ENCODE measurements at places on chromosomes 16 and 17.

DNA sequence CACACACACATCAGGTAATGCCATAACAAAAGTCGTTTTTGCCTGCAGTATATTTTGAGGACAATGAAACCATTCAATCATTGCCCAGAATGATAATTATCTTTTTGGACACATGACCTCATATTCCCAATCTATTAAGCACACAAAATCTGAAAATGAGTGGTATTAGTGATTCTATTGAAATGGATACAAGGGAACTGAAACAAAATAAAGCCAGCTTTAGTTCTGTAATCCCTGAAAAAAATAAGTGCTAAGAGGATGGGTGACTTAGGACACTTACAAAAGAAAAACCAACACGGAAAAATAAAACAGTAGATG is 128.3 kb upstream of the MAF start:
- DNase-seq: no peak

DNA sequence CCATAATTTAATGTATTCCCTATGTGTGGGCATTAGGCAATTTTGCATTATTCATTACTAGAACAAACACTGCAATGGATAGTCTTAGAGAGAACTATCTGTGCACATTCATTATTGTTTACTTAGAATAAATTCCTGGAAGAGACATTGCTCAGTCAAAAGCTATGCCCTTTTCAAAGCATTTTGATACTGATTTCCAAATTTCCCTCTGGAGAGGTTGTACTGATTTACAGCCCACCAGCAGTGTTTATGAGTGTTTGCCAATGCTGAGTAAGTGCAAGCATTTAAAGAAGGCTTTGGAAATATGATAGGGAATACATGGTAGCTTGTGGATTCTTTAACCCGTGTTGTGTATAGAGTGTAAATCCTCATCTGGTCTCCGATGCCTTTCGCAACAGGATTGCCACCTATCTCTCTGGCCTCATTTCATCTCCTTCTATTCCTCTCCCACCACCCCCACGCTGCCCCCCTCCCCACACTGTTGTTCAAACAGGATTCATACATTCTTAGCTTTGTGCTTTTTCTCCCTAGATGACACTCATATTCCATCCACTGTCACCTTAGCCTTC is 33.4 kb upstream of the MMD start:
- DNase-seq: no peak

DNA sequence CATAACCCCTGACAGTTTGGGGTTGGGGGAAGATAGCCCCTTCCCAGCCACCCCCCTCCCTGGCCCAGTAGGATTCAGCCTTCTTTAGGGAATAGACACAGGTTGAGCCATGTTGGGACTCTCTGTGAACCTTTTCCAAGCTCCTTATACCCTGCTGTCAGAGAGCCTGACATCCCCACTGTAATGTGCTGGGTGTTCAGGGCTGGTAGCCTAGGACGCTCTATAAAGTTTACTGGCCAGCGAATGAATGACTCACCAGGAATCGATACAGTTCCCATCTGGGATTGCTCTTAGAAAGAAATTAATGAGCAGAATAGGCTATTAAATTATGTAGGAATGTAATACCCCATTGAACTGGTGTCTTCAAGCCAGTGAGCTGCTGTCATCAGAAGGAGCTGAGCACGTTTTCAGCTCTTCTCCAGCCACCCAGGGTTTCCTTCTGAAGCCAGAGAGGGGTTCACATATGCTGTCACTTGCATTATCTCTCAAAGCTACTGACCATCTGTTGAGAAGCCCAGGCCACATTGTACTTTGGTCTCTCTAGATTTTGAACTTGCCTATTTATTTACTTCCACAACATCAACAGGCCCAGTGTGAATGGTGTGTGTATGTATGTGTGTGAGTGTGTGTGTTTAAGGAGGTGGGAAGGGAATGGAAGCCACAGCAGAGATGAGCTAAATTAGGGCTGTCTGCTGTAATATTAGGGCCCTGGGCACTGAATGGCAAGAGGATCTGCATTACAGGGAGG is 64.9 kb downstream of the SPACA3 start:
- no peak for DNase-seq

DNA sequence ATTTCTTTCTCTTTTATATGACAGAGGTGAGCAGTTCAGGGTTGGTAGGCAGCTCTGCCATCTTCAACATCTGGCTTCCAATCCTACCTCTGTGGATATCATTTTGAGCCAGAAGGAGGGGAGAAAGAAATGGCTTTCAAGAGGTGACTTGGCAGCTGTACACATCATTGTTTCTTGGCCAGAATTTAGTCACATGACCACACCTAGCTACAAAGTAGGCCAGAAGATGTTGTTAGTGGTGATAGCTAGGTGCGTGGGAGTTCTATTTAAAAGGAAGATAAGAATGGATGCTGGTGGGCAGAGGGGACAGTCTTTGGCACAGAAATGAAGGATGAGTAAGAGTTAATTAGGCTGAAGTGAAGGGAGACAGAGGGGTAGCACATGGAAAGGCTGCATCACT is 29.2 kb upstream of the MPHOSPH6 start:
- DNase-seq: no peak

DNA sequence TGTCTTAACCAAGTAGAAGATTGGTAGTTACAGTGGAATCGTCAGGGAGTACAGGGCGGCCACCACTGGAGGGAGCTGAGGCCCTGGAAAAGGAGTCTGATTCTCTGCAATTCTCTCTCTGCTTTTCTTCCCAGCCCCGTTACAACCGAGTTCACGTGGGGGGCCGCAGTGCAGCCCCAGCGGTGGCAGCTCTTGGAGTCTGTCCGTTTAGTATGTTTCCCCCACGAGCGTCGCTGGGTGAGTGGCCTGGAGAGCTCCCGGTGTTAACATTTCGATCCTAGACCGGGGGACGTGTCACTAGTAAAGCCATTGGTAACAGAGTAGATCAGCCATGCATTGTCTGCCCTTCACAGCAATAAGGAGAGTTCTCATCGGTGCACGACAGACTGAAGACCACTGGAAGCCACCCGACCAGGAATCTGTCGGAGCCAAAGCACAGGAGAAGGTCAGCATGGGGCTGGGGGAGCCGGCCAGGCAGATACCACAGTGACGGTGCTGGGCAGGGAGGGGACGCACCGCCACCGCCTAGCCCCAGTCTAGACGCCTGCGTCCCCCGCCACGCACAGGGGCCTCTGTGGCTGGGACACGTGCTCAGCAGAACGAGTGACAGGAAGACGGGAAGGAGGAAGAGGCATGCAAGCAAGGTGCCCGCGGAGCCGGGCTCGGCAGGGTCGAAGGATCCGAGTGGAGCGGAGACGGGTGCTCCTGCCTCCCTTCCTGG is 15.7 kb downstream of the SLC16A3 start:
- no peak for DNase-seq

DNA sequence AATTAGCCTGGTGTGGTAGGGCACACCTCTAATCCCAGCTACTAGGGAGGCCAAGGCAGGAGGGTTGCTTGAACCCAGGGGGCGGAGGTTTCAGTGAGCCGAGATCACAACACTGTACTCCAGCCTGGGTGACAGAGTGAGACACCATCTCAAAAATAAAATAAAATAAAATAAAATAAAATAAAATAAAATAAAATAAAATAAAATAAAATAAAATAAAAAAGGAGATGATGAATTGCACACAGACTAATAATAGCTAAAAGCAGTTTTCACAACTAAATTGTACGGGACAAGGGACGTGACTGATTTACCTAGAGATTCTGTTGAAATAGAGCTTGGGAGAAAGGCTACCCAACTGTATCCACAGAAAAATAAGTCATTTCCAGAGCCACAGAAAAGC is 1471.3 kb downstream of the CDH11 start:
- DNase-seq: no peak

DNA sequence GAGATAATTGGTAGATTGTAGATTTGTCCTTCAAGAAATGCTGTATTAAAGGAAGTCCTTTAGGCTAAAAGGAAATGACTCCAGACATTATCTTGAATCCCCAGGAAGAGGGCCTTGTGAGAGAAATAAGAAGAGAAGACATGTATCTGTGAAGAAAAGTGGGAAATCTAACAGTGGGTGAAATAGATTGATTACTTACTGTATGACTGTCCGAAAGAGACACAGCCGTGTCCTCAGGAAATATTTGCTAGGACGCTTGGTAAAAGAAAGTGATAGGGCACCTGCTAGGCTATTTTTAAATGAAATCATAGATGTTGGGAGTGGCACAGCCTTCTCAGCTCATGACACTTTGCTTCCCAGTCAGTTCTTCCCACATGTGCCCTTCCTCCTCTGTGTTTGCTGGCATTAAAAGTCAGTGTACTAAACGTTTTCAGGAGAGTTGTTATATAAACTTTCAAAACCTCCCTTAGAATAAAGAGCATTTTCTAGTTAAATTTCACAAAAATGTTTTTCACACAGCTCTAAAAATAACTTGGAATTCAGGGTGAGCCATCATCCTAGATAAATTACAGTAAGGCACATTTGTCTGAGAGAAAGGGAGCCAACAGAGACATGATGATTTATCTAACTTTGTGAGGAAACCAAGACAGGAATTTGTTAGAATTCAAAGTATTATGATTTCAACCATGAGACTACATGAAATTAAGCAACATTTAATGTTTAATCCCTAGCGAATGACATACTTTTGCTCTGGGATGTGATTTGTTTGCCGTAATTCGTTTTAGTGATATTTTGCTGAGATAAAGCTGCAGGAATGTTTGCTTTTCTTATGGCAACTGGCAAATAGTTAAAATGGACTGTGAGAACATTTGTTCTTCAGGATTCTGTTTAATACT is 35.0 kb downstream of the DHRS7B start:
- no peak for DNase-seq

GRCh38 chr17:42038221-42038973 is 12.0 kb downstream of the C17orf113 start:
- DNase-seq: no peak

GRCh38 chr17:31067691-31068184 is 27.0 kb upstream of the NF1 start:
- no peak for DNase-seq

GRCh38 chr16:8931859-8932258 is 31.8 kb downstream of the USP7 start:
- DNase-seq: no peak

DNA sequence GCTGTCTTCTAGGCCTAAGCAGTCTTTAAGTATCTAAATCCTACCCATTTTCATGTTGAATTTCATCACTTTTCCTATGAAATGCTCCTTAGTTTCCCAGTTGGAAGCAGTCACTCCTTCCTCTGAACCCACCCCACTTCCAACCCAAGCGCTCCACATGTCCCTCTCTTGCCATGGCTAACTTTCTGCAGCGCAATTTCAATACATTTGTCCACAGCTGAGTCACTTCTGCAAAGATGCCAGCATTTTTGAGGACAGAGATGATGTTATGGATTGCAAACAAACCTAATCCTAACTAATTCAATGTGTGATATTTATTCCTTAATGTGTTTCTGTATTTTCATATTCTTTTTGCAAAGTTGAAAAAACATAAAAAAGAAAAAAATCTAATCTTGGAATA is 71.7 kb downstream of the HLF start:
- DNase-seq: no peak

DNA sequence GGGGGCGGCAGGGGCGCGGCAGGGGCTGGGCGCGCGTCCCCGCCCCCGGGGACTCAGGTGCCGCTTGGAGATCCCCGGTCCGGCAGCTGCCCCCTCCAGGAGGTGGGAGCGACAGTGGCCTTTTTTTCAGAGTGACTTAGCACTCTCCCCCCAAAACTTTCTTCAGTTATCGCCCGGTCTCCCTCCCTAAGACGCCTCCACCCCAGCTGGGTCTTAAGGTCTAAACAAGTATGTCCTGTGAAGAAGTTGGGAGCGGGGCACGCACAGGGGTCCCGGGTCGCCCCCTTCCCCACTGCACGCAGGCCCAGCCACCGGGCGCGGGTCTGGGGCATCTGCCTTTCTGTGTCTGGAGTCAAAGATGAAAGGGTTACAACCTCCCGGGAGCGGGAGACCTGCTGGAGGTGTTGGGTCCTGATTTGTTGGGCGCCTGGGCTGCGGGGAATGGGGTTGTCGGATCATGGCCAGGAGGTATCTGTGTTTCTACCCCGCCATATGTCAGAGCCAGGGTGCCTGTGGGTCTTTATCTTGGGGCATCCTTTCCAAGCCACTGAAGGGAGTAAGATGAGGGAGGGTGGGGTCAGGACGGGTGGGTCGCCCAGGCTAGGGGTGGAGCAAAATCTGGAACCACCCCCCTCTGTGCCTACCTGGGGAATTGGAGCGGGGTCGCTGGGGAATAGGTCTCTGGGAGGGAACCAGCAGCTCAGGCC is 757 bp downstream of the FMNL1 start:
- no peak for DNase-seq

- DNase-seq: no peak
These were observed 9.2 kb downstream of the SLC38A10 start for GRCh38 chr17:81285894-81286293.

DNA sequence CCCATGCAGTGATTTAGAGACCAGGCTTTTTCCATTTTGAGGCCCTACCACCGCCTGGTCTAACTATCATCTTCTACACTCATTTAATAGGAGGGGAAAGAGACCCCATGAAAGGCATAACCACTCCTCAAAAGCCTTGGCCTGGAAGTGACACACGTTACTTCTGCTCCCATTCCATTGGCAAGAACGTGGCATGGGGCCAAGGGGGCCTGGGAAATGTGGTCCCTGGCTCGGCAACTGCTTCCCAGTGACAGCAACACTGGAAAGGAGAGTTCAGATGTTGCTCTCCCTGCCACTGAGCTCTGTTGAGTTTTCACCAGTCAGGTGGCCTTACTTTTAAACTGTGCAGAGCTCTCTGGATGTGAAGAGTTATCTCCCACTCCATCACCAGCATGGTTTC is 45.2 kb upstream of the MAP3K14 start:
- DNase-seq: no peak

DNA sequence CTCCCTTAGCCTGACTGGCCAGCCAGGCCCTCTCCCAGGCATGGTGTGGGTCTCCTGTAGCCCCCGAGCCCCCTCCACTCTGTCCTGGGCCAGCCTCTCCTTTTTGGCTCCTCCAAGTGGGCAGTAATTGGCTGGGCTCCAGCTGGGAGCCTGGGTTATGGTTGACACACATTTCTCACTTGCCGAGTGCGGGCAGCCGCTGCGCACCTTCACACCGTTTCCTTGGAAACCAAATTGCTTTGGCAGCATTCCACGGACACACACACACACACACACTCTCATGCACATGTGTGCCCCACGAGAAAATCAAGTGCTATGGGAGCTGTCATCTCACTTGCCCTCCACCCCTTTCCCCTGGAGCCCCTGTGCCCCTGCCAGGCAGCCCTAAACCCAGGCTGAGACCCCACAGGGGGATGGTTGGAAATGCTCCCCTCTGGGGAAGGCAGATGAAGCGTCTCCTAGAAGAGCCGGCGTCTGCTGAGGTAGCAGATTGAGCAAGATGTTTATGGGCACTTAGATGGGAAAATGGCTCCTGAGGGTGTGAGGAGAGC is 402.7 kb upstream of the TNRC6C start:
- DNase-seq: no peak

DNA sequence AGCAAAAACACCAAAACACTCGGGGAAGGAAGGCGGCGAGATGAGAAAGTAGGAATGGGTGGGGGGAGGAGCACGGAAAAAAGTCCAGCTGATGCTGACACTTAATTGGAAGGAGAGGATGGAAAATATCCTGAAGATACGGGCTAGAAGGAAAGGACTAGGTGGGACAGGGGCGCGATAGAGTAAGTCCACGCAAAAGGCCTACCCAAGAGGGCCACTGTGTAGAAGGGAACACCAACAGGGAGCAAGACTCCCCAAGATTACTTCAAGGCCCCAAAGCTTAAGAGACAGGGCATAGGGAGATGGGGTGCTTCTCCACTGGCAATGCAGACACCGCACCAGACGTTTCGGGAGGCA is 736 bp downstream of the APPBP2 start:
- no peak for DNase-seq

Data from esophagus squamous epithelium (tissue), 5 donors.